ENCODE measurements at places on chromosomes 16 and 17.

GRCh38 chr17:1750628-1751027, 8.0 kb downstream of the SERPINF2 start:
- no peak for DNase-seq

DNA sequence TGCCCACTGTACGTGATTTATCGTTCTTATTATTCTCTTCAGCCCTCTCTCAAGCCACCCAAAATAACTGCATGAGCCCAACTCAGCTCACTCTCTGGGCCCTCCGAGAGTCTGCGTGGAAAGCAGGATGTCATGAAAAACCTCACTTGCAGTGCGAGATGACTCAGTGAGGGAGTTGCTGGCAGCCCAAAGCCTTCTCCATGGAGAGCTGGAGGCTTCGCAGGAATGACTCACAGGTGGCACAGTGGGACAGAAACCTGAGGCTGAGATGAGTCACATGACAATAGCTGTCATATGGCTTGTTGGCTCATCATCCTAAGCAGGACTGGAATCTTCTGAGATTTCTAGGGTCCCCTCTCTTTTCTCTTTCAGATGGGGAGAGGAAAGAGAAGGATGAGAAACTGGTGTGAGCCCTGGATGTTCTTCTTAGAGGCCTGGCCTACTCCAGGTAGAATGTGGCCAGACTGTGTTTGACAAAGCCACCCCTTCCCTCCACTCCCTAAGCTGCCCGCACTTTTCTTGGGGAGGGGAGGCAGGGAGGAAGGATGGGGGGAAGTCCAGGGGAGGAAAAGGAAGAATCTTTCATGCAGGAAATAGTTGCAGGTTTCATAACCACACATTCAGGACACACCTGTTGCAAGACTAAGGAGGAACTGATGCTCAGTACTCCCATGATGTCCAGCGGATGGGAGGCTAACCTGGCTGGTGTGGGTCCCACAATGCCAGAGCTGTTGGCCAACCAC, 160.6 kb upstream of the RPL38 start:
- DNase-seq, result peak; percentile 80

GRCh38 chr17:37650419-37651003, 7.3 kb upstream of the DDX52 start:
- DNase-seq, result peak; percentile 8

GRCh38 chr16:26717826-26718225, 348.9 kb upstream of the C16orf82 start:
- no peak for DNase-seq

- DNase-seq, result no peak
Observed at GRCh38 chr17:19331543-19332245, 30.8 kb downstream of the B9D1 start.

GRCh38 chr17:74610108-74610507, 13.4 kb downstream of the CD300E start:
- DNase-seq, result no peak

- DNase-seq, result peak; percentile 57
Observed at GRCh38 chr17:4796552-4796920, 572 bp downstream of the PSMB6 start.

- DNase-seq, result no peak
Observed at GRCh38 chr16:64475627-64476351, 646.1 kb downstream of the CDH11 start.

DNA sequence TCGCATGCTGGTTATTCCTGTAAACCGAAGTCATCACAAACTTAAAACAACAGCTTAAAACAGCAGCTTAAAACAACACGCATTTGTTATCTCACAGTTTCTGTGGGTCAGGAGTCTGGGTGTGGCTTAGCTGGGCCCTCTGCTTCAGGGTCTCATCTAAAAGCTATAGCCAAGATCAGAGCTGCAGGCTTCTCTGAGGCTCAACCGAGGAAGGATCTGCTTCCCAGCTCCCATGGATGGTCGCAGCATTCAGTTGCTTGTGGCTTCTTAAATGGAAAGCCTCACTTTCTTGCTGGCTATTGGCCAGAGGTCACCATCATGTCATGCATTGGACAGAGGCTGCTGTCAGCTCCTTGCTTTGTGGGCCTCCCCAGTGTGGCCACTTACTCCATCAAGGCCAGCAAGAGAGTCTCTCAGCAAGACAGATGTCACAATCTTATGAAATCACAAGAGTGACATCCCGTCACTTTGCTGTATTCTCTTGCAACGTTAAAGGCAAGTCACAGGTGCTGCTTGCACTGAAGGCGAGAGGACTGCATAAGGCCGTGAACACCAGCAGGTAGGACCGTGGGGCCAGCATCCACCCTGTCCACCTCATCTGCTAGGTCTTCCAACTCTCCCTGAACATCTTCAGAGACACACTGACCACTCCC, 117.9 kb upstream of the TNRC6C start:
- DNase-seq, result no peak

GRCh38 chr17:601926-602303, 112.7 kb downstream of the VPS53 start:
- no peak for DNase-seq

DNA sequence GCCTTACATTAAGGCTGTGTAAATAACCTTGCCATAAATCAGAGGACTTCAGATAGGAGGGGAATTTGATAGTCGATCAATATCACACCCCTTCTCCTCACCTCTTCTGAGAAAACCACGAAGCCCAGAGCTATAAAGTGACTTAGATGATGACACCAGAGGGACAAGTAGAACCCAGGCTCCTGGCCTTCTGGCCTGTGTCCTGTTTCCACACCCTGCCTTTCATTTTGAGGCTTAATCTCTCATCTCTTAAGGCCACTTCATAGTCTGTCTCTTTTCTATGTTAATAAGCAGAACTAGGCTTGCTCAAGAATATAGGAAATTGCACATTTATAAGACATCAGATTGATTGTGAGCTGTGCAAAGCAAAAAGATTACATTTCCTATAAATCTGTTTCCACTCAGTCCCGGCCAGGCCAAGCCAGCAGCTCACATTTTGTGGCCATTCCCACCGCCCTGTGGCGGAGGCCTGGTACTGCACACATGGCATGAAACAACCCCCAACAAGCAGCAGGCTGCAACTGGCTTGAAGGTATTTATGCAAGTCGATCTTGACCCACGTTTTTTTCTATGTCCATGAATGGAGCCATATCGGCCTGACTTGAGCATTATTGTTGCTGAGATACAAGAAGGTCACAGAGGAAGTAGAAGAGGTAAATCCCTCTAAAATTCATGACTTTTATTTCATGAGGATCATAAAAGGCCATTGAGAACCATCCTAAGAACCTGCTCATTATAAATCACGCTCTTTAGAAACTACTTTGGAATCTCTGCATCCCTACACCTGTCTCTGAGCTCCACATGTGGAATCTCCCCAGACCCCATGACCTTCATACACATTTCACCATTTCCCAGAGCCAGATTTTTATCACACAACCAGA, 93.7 kb downstream of the PMP22 start:
- DNase-seq, result peak; percentile 59

- no peak for DNase-seq
Observed at GRCh38 chr16:10846213-10846998, 27.8 kb upstream of the TVP23A start.

DNA sequence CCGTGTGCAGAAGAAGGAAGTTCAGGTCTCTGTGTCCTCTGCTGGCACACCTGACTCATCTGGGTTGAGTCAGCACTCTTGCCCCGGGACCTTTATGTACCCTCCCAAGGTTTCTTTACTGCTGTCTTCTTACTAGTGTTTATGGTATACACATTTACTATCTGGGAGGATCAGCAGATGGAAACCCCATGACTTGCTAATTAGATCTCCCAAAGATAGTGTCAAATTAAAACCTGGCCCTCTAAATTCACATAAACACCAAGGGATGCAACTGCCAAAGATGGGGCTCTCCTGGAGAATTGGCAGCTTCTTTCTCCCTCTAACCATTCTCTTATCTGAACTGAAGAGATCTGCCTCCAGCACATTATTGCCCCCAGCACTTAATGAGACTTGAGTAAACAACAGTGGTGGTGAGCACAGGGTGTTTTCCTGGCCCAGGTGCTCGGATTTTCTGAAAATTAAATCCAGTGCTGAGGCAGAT, 718.1 kb upstream of the SOX9 start:
- no peak for DNase-seq

DNA sequence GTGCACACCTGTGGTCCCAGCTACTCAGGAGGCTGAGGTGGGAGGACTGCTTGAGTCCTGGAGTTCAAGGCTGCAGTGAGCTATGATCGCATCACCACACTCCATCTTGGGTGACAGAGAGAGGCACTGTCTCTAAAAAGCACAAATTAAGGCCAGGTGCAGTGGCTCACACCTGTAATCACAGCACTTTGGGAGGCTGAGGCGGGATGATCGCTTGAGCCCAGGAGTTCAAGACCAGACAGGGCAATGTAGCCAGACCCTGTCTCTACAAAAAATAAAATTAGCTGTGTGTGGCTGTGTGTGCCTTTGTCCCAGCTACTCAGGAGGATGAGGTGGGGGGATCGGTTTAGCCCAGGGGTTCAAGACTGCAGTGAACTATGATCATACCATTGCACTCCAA, 81.6 kb downstream of the BMERB1 start:
- no peak for DNase-seq

- no peak for DNase-seq
Observed at GRCh38 chr17:65730711-65731169, 169.3 kb upstream of the AXIN2 start.

GRCh38 chr17:62189377-62189776, 124.3 kb upstream of the MED13 start:
- DNase-seq, result no peak

DNA sequence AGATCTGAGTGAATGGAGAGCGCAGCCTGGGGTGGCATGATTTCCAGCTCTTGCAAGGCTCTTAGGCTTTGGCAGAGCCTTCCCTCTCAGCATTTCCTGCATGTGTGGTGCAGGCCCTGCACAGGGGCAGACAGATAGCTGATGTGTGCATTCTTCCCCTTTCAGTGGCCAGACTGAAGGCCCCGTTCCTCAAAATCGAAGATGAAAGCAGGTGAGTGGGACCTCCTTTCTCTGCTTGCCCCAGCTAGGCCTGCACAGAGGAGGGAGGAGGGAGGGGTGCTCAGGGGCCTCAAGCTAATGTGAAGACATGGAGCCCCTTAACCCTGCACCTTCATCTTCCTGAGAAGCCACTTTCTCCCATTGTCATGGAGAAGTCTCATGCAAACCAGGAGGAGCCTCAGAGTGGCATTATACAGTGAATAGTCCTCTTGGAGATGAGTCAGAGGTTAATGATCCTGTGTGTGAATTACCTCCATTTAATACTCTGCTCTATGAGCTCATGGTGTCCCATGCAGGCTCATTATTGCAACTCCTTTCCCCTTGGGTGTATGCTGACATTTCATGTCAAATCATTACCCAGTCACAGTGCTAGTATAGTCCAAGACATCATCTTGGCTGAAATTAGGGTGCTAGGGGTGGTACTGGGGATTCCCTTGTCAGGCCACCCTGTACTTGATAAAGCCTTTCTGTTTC, 20.4 kb upstream of the ADAM11 start:
- no peak for DNase-seq

Measured in activated CD4-positive, alpha-beta T cell treated with anti-CD3 and anti-CD28 coated beads for 48 hours (primary cell).